ENCODE measurements at places on chromosomes 6 and 20.

- DNase-seq, result no peak
Observed at GRCh38 chr6:68114463-68115047, 520.5 kb upstream of the ADGRB3 start.

DNA sequence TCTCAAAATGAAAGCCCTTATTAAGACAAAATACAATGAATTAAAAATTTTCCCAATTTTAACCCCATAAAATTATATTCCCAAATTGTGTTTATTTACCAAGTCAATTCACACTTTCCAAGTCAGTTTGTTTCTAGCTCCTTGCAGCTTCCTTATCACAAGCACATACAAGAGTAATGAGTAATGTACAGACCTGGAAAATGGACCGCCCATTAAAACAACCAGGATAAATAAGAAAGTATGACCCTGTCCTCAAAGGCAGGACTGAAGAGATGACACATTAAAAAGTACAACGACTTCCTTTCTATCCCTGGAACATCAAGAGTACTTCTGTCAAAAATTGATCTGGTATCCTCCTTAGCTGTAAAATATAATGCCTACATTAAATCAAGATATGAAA, 47.1 kb upstream of the TMX4 start:
- DNase-seq, result no peak

- DNase-seq, result no peak
Observed at GRCh38 chr6:41652866-41653652, 14.8 kb downstream of the MDFI start.

GRCh38 chr20:4026093-4026601, 10.8 kb upstream of the RNF24 start:
- no peak for DNase-seq

- DNase-seq, result no peak
Observed at GRCh38 chr6:29705389-29706231, 17.6 kb upstream of the HLA-F start.

- DNase-seq, result no peak
Observed at GRCh38 chr6:17224056-17224455, 57.1 kb upstream of the RBM24 start.

Data from activated CD4-positive, alpha-beta T cell treated with anti-CD3 and anti-CD28 coated beads for 48 hours (primary cell).